ENCODE measurements at places on chromosomes 4 and X.
A peak's percentile ranks its signal among the peaks of the same experiment; 100 is the strongest.

GRCh38 chr4:82679531-82679930 lies 117.7 kb upstream of the TMEM150C start:
- no peak for DNase-seq

DNA sequence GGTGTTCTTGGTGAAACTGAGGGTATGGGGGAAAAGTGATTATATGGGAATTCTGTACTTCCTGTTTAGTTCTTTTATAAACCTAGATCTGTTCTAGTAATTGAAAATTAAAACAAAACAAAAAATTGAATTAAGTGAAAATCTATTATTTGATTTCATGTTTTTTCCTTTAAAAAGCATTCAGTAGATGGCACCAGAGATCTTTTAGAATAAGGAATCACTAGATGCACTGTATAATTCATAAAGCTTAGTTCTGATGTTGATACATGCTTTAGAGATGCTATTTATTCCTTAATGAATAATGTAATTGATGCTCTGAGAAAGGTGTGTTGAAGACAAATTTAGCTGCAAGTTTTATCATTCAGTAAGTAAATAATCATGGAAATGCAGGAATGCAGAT lies 87.3 kb downstream of the LCORL start:
- no peak for DNase-seq

DNA sequence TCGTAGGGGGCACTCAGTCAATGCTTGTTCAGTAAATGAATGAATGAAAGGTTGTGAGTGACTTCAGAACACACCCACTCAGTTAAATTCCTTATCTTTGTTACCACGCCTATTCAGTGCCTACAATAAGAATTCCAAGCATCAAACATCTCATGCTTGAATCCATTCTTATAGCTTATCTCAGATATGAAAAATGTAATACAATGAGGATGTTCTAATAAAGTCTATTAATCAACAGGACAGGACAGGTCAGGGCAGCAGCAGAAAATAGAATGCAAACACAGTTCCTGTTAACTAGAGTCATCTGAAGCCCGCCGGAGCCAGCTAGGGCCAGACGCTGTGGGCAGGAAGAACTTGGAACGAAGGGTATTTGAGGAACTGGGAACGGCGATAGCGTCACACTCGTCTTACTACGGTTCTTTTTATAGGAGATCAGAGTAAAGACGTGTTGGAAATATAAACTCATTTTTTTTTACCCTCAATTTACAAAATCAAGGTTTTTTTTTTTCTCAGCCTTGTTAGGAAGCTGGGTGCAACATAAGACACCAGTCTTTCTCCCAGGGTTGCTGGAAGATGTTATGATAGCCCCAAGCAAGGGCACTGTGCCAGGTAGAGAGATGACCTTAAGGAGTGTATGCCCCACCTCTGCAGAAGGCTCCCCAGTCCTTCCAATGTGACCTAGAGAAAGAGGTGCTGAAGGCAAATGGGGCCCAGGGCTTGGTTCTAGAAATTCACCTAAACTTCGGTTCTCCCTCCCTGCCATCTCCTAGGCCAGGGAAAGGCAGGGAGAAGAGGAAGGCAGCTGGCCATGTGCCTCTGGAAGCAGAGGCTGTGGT lies 48.3 kb downstream of the SEL1L3 start:
- DNase-seq: no peak

DNA sequence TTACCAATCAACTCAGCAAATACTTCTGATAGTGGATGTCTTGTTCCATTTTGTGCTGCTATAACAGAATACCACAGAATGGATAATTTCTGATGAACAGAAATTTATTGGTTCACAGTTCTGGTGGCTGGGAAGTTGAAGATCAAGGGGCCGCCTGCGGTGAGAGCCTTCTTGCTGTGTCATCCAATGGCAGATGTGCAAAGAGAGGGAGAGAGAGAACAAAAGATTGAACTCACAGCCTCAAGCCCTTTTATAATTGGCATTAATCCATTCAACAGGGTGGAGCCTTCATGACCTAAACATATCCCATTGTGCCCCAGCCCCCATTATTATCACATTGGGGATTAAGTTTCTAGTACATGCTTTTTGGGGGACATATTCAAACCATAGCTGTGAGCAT lies 86.1 kb downstream of the ADGRG4 start:
- no peak for DNase-seq

DNA sequence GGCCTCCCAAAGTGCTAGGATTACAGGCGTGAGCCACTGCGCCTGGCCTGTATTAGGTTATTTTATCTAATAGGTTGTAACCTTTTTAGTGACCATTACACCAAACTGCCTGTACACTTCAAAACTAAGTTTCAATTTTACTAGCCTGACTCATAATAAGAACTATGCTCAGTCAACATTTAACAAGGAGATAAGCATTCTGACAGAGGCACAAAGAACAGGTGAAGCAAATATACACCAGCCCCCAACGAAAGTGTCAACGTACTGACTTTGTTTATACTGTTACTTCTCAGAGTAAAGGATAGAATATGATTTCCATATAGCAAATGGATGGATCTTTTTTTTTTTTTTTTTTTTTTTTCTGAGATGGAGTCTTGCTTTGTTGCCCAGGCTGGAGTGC lies 62.8 kb downstream of the SHISA3 start:
- DNase-seq: no peak

DNA sequence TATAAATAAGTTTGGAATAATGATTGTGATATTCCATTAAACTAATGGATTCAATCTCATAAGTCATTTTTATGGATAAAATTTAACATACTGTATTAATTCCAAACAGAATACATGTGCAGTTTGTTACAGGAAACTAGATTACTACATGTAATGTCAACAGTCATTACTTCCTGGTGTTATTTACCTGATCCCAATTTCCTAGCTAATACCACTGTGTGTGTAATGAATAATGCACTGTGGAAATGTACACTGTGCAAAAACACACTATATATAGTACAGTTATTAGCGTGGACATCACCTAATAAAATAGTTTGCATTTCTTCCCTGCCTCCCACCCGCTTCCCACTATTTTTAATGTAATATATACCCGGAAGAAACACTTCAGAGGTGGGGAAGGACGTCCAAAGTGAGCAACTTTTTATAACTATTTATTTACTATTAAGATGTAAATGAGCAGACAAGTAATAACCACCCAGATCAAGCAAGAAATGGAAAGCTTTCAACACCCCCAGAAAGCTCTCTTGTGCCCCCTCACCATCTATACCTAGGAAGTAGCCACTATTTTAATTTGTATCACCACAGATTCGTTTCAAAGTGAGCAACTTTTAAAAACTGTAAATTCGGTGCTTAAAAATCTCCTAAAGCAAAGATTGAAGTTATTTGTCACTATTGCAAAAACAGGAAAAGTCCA lies 219.1 kb downstream of the THOC2 start:
- no peak for DNase-seq

GRCh38 chr4:39062770-39063097 lies 702 bp downstream of the KLHL5 start:
- DNase-seq: no peak

DNA sequence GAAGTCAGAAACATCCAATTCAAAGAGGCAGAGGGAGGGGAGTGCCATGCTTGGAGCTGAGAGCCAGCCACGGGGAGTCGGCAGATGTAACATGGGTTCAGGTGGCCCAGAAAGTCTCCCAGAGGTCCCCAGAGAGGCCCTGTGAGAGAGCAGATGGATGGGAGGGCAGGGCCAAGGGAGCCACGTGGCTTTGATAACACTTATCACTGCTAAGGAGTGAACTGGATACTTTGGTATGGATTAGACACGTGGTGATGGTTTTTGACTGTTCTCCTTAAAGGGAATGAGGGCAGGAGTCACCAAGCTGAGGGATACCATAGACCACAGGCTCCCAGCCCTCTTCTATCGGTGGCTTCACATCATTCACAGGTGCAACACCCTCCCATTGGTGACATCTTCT lies 13.7 kb downstream of the CCKAR start:
- DNase-seq: no peak

DNA sequence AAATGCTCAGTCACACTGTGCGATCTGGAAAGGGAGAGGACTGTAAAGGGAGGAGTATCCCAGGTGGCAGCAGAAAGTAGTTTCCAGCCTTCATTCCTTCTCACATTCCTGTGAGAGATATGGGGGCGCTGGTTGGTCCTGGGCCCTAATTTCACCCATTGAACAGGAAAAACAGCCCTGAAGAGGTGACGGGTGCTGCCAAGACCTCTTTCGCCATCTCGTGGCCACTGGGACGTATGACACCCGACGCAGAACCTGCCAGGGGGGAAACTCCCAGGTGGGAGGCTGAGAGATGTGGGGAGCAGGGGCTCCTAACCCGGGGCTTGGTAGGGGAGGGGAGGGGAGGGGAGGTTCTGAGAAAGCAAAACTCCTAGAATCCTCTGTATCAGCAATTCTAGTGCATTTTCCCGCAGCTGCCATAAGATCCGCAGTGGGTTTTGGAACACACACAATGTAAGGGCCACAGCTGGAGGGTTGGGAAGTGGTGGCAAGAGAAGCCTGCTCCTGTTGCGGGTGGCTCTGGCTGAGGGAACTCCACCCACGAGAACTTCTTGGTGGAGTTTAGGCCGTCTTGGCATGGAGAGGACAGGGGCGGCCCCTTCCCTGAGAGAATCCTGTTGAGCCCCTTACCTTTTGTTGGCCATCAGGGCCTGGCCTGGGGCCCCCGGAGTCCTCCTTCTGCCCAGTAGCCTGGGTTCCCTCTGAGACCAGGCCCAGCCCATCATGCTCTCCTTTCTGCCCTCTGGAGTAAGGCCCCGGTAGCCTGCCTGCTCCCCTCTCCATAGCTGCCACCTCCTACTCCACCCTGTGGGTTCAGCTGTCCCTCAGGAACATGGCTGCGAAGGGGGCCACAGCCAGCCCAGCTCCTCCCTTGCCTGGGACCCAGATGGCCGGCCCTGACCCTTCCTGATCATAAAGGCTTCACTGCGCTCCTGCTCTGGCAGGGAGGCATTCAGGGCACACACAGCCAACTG lies 134.1 kb downstream of the OR13H1 start:
- peak; percentile 12 for DNase-seq

- no peak for DNase-seq
Measured at GRCh38 chrX:53211391-53211978, 13.5 kb downstream of the KDM5C start.

DNA sequence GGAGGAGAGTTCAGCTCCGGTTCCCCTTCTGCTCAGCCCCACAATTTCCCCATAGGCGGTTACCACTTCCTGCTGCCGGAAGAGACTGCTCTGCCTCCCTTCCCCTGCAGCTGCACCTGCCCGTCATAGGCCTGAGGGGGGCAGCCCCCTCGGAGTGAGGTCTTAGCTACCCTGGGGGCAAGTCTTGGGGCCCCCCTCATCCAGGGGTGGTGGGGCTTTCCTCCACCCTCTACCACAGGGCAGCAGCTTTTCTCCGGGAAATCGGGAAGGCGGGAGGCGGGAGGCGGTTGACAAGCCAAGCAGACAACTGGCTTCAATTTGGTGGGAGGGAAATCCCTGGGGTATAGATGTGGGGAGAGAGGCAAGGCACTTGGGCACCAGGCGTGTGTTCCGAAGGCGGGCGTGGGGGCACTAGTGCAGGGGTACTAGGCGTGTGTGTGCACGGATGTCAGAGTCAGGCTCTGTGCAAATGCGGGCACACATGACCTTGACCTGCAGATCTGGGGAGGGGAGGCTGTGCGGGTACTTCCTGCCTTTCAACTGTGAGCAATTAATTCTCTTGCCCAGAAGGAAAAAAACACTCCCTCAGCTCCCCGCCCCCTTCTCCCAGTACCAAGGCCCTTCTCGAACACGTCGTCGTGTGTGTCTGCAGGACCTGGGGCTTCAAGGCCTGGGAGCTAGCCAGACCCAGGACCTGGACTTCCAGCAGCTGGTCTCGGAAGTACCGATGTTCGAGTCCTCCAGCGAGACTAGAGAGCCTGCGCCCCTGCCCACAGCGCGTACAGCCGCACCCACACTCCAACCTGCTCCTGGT lies 1.0 kb upstream of the ARHGAP4 start:
- no peak for DNase-seq

Data from HTR-8/SVneo (cell line).